Activated effector memory CD4-positive, alpha-beta T cell treated with Interleukin-2 at 50 U/mL for 16 hours (primary cell): ENCODE measurements at places on chromosomes 16 and 17.

DNA sequence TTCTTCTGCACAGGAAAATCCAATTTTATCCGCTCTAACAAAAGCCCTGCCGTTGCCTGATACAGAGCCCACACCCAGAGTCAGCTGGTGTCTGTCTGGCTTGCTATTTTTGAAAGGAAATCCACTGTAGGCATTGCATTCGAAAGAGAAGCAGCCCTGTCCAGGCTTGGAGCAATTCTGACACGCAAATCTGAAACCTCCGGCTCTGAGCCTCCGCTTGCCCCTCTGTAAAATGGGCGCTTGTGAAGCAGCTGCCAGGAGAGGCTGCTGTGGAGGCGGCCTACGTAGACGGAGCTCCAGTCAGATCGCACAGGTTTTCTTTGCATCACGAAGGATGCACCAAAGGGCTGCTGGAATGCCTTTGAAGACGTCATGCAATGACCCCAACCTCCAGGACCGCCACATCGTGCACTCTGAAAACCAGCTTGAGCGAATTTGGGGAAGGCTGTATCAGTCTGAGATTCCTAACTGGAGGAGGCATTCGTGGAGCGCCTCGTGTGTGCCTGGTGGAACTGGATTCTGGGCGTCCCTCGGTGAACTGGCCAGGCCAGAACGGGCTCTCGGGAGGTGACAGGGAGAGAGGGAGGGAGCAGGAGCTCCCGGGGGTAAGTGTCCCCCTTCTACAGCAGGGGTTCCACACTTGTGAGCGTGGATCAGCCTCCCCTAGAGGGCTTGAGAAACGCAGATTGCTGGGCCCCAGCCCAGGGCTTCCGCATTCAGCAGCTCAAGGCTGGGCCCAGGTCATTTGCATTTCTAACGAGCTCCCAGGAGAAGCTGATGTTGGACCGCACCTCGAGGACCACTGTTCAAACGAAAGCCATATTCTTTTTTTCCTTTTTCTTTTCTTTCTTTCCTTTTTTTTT is 215.5 kb downstream of the MRTFB start:
- peak; percentile 33 for DNase-seq

DNA sequence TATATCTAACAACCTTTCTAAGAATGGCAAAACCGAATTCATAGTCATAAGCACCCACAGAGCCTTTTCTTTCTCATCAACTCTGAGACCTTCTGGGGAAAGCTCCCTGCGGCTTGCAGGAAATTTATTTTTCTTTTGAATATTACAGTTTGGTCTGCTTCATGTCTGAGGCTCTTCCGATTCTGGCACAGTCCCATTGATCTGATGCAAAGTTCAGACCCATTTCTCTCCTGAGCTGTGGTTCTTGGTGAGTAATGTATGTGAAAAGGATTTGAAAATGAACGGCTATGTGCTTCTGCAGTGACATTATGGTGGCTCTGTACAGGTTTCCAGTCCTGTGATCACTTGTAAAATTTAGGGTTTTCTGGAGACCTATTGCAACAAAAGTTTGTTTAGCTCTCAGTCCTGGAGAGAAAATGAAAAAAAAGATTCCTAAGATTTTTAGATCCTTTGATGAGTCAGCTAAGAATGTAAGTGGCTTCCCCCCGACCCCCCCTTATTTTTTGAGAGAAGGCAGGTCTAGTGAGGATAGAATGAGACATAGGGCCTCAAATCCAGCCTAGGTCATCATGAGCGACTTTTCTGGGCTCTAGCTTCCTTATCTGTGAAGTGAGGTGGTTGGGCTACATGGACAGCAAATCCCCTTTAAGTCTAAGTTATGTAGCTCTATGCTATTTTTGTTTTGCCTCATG is 4.6 kb downstream of the GAN start:
- DNase-seq = no peak

- peak; percentile 84 for DNase-seq
Observed at GRCh38 chr16:50547340-50548124, 664 bp upstream of the NKD1 start.

DNA sequence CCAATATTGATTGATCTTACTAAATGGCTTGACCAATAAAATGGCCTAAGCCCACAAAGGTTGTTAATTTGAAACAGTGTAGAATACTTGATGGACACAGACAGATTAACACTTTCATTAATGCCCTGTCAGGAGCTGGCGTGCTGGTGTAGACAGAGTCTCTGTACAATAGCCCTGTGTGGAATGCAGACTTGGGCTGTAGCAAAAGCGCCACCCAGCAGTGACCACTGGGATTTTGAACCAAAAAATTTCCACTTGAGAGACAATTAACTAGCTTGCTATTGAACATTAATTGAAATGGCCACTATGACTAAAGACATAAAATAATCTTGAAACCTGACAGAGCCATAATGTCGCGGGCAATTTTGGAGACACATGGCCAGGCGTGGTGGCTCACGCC is 19.7 kb upstream of the GUCY2D start:
- DNase-seq = no peak

DNA sequence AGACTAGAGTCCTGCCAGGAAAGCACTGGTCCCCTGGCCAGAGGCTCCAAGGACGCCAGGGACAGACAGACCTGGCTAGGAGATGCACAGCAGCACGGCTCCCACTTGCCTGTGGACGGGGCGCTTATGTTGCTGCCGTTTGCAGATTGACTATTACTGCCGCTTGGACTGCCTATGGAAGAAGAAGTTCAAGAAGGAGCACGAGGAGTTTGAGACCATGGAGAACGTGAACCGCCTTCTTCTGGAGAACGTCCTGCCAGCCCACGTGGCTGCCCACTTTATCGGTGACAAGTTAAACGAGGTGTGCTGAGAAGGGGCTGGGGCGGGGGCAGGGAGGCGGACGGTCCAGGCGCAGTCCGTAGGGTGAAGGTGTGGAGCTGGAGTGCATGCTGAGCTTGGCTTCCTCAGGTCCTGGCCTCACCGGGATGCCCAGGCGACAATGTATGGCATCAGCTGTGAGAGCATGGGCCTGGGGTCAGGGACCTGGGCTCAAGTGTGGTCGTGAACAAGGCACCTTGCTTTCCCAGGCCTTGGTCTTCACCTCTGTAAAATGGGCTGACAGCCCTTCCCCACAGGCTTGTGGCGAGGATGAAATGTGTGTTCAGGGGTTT is 45.6 kb downstream of the ADCY7 start:
- DNase-seq = no peak

DNA sequence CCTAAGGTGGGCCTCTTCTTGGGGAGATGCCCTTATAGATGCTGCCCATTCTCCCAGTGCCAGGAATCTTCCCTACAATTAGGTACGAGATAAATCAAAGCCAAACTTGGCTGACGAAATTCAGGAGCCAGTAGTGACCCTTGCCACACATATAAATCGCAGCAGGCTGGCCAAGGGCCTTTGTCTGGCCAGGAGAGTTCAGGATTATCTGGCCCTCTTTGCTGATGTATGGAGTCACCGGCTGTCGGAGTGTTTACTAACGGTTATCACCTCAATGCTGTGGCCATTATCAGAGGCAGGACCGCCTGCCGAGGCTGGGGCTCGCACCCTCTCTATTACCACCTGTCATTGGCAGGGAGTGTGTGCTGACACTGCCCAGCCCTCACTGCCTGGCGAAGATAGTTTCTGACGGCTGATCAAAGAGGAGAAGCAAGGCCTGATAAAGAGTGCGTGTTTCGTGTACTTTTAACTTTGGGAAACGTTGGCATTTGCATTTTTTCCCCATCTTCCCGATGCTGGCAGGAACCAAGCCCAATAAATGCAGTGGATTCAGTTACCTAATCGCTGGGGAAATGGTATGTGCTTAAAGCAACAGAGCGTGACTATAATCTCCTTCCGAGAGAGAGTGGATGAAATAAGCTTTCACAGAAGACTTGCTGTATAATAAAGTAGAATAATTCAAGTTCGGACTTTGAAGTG is 32.8 kb upstream of the TBX2 start:
- no peak for DNase-seq

- DNase-seq = no peak
Observed at GRCh38 chr16:20901068-20901435, 481 bp downstream of the LYRM1 start.

- peak; percentile 57 for DNase-seq
Observed at GRCh38 chr16:57802341-57803133, at the start of gene KIFC3. Gene KIFC3 (minus strand): TSS chr16:57802491. CDS start chr16:57798243, 4,248 bp downstream.

- DNase-seq = no peak
Observed at GRCh38 chr17:82751171-82751570, 694 bp upstream of the TBCD start.

DNA sequence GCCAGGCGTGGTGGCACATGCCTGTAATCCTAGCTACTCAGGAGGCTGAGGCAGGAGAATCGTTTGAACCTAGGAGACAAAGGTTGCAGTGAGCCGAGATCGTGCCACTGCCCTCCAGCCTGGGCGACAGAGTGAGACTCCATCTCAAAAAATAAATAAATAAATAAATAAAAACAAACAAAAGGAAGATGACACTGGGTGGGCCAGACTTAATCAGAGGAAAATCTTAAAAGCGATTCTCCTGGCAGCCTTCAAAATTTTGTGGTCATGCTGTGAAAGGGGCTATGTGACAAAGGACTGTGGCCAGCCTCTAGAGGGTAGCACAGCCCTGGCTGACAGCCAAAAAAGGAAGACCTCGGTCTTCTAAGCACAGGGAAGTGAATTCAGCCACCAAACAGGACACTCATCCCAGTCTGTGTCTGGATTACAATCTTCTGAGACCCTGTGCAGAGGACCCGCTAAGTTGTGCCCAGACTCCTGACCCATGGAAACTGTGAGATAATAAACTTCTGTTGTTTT is 391.1 kb downstream of the CNTNAP4 start:
- DNase-seq = no peak

DNA sequence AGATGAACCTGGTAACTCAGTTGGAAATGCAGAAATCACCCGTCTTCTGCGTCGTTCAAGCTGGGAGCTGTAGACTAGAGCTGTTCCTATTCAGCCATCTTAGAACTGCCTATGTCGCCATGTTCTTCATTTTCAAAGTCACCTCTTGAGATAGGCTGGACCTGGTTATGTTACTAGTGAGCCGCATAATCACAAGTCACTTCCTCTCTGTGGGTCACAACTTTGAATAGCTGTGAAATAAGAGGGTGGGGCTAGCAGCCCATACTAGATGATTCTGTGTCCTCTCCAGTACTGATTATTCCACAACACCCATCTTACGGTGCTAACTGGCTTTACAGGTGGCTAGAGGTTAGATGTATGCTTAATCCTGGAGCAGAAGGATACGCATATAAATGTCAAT is 74.2 kb downstream of the VPS53 start:
- DNase-seq = no peak

DNA sequence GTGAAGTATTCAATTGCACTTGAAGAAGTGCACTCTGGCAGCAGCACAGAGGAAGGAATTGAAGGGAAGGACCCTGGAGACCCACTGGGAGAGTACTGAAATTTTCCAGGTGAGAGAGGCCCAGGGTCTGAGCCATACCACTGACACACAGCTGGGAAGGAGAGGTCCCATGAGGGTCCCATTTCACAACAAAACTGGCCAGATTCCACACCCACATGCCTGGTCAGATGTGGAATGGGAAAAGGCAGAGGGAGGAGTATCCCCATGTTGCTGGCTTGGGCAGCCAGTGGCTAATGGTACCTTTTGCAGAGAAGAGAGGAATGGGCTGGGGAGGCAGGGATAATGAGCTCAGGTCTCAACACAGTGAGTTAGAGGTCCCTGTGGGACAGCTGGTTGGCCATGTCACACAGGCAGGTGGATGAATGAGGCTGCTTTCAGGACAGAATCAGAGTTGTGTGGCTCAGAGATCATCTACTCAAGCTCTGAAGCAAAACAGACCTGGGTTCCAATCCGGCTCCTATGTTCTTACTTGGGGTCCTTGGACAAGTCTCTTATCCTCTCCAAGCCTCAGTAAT is 26.2 kb upstream of the NGFR start:
- DNase-seq = no peak

DNA sequence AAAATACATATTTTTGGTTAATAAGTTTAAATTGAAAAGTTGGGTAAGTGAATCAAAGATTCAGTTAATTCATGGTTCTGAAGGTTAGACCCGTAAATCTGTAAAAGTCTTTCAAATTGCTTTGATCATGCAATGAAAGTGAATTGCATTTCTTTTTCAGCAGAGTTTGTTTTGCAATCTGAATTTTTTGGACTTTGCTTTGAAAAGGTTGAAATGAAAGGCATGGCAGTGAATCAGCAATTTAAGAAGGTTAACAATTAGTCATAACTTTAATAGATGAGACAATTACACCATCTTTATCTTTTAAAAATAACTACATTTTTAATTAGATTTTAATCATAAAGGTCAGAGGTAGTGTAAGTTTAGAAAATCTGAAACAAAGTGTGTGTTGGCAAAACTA is 310.9 kb upstream of the KCNJ16 start:
- DNase-seq = no peak

DNA sequence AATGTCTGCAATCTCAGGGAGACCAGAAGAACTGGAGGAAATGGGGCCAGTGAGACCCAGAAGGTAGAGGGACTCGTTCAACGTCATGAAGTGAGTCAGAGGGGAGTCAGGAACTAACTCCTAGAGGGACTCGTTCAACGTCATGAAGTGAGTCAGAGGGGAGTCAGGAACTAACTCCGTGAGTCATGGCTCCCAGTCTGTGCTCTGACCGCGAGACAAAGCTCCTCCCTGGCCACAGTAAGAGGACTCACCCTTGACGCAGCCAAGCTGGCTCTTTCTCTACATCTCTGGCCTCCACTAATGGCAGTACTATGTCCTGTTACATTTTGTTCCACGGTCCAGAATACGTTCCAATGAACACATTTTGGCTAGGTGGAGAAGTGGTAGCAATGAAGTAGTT is 902.5 kb downstream of the KCNJ2 start:
- DNase-seq = no peak

- peak; percentile 77 for DNase-seq
Observed at GRCh38 chr16:78770353-78771091, 671.1 kb downstream of the WWOX start.
